ENCODE measurements at places on chromosomes 11 and 22.

- no peak for DNase-seq
Measured at GRCh38 chr11:75499423-75500190, 26.1 kb downstream of the GDPD5 start.

- no peak for DNase-seq
Measured at GRCh38 chr11:70335511-70335910, 62.8 kb upstream of the CTTN start.

DNA sequence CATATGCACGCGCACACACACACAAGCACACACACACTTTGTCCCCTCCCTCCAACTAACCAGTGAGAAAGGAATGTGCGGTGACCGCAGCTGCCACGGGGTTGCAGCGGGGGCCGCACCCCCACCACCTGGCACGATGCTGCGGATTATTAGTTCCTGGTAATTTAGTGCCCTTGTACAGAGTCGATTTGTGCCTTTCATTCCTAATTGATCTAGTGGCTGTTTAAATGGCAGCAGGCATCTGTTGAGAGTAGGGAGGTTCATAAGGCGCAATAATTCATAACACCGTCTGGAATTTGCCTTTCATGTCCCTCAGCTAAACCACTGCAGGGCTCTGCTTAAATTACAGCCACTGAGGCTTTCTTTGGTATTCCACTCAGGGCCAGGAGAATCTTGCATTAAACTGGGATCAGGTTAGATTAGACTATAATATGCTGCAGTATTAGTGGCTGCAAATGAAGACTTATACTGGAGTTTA lies 113.7 kb downstream of the FEZ1 start:
- DNase-seq, result no peak

DNA sequence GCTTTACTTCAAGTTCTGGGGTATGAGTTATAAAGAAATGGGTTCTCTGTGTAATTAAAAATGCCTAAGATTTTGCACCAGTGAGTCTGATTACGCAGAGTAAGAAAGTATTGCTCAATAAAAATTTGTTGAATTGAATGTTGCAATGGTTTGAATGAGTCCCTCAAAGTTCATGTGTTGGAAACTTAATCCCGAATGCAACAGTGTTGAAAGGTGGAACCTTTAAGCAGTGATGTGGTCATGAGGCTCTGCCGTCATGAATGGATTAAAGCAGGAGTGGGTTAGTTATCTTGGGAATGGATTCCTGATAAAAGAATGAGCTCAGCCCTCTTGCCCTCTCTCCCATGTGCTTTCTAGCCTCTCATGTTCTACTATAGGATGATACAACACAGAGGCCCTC lies 52.6 kb upstream of the SESN3 start:
- no peak for DNase-seq

DNA sequence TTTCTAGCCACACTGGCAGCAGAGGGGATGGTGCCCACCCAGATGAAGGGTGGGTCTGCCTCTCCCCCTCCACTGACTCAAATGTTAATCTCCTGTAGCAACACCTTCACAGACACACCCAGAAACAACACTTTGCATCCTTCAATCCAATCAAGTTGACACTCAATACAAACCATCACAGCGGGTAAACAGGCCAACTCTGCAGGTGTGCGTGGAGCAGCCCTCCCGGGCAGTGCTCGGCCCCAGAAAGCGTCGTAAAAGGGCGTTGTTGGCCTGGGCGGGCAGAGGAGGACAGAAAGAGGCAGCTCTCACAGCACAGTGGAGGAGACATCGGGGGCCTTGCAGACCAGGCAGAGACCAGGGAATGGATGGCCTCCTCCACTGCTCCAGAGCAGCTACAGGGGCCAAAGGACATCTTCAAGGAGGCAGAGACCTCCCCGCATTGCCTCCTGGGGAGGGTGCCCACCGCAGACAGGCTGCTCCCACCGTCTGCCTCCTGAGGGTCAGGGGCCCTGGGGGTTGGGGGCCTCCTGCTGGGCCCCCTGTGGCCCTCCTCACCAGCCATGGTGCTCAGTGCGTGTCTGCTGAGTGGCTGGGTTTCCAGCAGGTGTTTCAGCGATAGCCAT lies 56.1 kb upstream of the FADD start:
- DNase-seq, result no peak

GRCh38 chr11:69651834-69652620 lies 11.1 kb downstream of the CCND1 start:
- no peak for DNase-seq

GRCh38 chr11:894575-895201 lies 15.9 kb downstream of the CHID1 start:
- no peak for DNase-seq

DNA sequence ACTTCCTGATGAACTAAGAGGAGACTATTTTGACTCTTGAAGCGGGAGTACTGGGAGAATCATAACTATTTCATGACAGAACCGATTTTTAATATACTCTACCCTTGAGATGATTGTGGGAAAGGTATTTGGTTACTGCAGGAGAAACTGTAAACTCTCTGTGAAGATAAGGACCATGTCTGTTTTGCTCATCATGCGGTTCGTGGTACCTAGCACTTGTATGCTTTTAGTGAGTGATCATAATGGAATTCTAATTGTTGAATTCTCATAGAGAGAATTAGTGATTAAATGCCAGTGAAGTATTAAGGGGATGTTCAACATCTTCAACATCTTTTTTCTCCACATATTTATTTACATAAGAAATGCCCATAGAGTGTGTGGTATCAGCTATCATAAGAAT lies 11.4 kb downstream of the AASDHPPT start:
- no peak for DNase-seq

DNA sequence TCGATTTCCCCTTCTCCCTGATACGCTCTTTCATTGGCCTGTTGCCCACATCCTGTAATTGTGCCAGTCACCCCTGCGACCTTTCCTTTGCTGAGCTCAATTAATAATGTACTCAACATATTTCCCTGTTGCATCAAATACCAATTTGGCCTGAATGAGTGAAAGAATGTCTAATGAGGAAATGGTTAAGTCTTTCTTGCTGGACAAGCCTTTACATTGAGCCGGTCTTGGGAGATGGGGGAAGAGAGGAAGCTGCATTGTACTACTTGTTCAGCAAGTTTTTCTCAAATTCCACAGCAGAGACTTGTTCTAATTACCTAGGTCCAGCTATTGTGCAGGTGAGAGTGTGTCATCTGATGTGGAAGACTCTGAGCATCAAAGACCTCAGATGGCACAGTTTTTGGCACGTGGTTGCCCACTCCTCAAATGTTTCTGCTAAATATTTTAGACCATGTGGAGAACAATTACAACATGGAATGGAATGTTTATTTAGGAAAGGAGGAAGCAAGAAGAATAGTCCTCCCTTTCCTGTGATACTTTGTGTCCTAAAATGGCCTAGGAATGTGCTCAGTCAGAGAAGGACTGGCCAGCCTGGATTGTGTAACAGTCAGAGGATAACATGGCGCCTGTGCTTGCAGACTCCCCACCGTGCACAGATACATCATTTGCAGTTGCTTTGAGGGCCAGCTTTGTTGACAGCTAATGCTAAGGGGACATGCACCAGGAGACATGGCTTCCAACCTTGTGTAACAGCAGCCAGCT lies 129.5 kb upstream of the E2F8 start:
- no peak for DNase-seq

DNA sequence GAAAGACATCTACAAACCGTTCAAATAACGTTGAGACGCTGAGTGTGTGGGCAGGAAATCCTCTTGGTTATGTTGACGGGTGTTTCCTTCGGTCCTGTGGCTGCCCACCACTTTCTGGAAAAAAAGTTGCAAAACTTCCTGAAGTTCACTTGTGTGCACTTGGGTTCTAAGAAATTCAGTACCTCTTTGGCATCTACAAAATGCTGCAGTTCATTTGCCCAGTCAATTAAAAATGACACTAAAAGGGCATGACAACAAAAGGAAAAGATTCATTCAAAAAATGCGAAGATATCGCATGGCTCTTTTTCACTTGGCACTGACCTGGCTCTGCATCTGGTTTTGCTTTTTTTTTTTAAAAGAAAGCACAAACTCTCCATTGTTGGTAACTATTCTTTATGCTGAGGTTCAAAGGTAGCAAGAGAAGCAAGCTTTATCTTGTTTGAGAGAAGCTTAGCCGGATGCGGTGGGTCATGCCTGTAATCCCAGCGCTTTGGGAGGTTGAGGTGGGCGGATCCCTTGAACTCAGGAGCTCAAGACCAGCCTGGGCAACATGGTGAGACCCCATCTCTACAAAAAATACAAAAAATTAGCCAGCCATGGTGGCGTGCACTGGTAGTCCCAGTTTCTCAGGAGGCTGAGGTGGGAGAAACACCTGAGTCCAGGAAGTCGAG lies 10.6 kb upstream of the XBP1 start:
- no peak for DNase-seq

DNA sequence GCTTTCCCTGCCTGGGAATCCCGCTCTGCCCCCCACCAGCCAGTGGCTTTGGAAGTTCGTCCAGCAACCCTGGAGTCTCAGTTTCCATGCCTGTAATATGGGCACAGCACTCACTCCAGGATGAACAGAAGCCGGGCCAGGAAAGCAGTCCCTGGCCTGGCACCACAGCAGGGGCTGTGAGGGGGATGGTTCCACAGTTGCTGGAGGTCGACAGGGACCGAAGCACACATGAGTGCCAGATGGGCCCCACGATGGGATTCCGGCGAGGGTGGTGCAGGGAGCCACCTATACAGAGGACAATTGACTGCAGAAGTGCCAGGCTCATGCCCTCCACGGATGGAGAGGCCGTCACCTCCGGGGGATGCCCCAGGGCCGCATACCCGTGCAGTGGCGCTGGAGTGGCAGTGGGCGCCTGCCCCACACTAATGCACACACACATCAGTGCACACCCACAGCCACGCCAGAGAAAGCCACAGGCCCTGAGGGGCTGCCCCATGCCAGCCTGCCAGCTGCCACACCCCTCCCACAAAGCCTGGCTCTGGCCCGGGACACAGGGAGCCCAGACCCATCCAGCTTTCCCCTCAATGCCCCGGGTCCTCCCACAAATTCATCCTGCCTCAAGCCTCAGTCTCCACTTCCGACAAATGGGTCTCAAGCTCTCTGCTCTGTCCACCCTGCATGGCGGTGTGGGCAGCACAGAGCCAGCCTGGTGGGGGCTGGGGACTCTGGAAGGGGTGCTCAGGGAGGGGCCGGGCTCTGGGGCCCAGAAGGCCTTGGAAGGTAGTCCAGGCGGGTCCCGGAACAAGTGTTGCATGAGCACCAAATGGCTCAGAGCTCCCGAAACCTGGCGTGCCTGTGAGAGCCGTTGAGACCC lies 9.7 kb downstream of the ASCL2 start:
- DNase-seq, result no peak

- no peak for DNase-seq
Measured at GRCh38 chr22:31754813-31755212, 994 bp downstream of the DEPDC5 start.

GRCh38 chr11:125931668-125932067 lies 14.2 kb upstream of the VSIG10L2 start:
- no peak for DNase-seq

DNA sequence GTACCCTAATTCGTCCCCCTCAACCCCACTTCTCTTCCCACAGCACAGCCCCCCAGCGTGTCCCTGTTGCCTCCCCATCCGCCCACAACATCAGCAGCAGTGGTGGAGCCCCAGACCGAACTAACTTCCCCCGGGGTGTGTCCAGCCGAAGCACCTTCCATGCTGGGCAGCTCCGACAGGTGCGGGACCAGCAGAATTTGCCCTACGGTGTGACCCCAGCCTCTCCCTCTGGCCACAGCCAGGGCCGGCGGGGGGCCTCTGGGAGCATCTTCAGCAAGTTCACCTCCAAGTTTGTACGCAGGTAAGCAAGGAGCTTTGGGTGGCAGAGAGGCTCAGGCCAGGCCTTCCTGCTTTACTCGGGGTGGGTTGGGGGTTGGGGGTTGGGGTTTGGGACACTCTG lies 12.2 kb downstream of the RCOR2 start:
- DNase-seq, result no peak

DNA sequence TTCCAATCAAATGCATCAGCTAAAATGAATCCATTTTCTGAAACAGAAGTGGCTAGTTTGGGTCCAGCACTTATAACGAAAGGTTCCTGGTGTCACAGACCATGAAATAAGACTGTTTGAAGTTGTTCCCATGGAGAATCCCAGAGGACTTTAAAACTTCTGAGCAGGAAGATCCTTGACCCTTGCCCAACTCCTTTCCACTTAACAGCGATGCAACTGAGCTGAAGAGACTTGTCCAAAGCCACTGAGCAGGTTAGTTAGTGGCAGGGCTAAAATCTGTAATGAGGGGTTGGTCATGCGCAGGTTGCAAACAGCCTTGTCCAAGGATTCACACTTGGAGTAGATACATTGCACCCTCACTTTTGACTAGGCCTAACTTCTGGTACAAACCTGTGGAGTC lies 1.3 kb downstream of the RAB38 start:
- no peak for DNase-seq

GRCh38 chr11:9784602-9785315 lies 120.9 kb downstream of the SWAP70 start:
- DNase-seq, result no peak

GRCh38 chr11:122398167-122398566 lies 257.4 kb upstream of the UBASH3B start:
- no peak for DNase-seq

DNA sequence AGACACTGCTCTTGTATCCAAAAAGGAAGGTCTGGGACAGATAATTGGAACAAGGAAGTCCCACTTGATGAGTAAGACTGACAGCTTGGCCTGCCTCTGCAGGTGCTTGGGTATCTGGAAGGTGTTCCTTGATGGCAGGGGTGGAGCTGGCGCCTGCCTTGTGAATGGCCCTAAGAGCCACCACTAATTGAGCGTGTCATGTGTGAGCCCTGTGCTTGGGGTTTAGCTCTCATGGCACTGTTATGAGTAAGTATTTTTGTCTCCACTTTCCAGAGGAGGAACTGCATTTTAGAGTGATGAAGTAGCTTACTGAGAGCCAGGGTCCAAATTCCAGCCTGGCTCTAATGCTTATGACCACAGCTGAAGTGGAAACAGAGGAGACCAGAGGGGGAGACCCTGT lies 71.2 kb upstream of the NECTIN1 start:
- DNase-seq, result no peak

DNA sequence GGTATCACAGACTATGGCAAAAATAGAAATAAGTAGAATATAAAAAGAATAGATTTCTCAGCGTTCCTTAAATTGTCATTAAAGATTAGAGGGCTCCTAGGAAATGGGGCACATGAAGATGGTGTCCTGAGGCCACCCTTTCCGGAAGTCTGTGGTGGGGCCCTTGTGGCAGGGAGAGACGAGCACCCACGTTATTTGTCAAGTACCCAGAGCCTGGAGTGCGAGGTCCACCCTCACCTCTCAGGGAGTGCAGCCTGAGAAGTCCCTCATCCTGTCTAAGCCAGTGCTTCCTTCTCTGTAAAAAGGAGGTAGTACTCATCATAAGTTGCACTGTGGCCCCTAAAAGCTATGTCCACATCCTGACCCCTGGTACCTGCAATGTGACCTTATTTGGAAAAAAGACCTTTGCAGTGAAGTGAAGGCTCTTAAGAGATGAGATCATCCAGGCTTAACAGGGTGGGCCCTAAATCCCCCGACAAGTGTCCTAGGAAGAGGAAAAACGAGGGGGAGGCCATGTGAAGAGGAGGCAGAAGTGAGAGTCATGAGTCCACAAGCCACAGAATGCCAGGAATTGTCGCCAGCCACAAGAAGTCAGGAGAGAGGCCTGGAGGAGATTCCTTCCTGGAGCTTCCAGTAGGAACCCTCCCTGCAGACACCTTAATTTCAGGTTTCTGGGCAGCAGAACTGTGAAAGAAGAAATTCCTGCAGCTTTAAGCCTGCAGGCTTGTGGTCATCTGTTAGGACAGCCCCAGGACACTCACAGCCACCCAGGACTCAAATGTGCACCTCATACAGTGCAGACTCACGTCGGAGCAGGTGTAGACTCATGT lies 76.8 kb upstream of the CCND1 start:
- DNase-seq, result no peak
